ENCODE measurements at places on chromosomes 12 and 14.

GRCh38 chr12:92058664-92059063 lies 87.0 kb downstream of the BTG1 start:
- no peak for DNase-seq

DNA sequence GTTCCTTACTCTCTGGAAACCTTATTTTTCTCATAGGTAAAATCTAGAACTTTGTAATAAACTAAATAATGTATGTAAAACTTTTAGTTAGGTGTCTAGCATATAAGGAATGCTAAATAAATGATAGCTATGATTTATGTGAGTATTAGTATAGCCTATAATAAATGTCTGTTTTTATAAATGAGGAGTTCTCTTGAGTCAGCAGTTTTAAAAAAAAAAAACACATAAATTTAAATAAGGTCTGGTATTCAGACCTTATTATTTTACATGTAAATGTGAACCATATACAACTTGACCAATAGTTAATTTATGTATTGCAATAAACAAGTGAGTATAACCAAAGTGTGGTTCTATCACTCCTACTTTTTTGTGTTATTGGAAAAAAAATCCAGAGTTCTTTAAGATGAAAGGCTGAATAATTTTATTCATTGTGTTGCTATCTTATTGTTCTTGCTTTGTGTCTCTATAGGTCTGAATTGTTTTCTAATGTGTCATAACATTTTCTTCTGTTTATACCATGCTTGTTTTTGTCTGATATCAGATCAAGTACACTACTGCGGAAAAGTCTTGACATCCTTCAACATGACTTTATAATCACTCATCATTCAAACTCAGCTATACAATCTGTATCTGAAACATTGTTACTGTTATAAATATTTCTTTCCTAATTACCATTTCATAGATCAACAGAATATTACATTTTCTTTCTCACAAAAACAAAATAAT lies 115.7 kb downstream of the RASSF9 start:
- no peak for DNase-seq

DNA sequence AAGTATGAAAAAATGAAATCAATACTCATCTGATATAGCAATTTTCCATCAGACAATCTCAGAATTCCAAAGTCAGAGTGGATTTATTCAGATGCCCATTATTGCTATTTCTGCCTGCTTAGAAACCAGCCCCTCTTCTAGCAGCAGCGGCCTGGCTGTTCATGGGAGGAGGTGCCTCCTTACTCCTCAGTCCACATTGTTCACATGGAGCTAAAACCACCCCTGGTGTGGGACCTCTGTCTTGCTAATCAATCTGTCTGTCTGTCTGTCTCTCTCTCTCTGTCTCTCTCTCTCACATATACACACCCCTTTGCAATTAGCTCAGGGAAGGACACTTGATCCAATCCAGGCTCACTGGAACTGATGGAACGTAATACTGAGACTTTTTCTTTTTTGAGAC lies 176.1 kb downstream of the APAF1 start:
- DNase-seq: no peak

- no peak for DNase-seq
Measured at GRCh38 chr14:101174980-101175606, 271.6 kb upstream of the RTL1 start.

- no peak for DNase-seq
Measured at GRCh38 chr12:89821896-89822295, 113.3 kb upstream of the ATP2B1 start.

- DNase-seq: no peak
Measured at GRCh38 chr12:82486524-82487235, 128.4 kb downstream of the METTL25 start.

DNA sequence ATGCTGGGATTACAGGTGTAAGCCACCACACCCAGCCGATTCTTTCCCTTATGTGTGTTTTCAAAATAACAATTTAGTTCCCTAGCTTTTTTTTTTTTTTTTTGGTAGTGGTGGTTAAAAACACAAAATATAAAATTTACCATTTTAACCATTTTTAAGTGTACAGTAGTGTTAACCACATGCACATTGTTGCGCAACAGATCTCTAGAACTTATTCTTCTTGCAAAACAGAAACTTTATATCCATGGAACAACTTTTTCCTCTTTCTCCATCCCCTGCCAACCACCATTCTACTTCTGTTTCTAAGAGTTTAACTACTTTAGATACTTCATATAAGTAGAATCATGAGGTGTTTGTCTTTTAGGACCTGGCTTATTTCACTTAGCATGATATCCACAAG lies 1.1 kb upstream of the NDUFA12 start:
- DNase-seq: no peak

DNA sequence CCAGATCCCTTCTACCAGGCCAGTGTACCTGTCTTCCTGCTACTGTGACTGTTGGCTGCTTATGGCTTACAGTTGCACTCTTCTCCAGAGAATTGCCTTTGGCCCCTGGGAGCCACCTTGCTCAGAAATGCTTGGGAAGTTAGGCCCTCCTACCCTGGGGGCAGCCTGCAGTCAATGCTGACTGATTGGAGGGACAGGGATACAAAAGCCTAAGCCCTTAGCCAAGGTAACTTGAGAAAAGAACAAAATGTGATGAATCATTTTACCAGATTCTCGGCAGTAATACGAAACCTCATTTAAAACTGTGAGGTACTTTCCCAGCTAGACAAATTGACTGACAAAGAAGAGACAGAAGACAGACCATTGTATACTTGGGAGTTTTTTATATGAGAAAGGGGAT lies 47.3 kb downstream of the PTCSC3 start:
- DNase-seq: no peak

GRCh38 chr12:18794000-18794399 lies 56.1 kb downstream of the CAPZA3 start:
- DNase-seq: no peak

DNA sequence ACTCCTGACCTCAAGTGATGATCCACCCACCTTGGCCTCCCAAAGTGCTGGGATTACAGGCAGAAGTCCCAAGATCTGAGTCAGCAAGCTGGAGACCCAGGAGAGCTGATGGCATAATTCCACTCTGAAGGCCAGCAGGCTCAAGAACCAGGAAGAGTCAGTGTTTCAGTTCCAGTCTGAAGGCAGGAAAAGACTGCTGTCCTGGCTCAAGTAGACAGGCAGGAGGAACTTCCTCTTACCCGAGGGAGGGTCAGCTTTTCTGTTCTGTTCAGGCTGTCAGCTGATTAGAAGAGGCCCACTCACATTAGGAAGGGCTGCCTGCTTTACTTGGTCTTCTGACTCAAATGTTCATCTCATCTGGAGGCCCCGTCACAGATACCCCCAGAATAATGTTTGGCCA lies 206.0 kb upstream of the MYL2 start:
- DNase-seq: no peak

GRCh38 chr12:70691018-70691672 lies 53.9 kb upstream of the PTPRB start:
- no peak for DNase-seq

- DNase-seq: no peak
Measured at GRCh38 chr12:3294481-3294911, 196.5 kb upstream of the PRMT8 start.

DNA sequence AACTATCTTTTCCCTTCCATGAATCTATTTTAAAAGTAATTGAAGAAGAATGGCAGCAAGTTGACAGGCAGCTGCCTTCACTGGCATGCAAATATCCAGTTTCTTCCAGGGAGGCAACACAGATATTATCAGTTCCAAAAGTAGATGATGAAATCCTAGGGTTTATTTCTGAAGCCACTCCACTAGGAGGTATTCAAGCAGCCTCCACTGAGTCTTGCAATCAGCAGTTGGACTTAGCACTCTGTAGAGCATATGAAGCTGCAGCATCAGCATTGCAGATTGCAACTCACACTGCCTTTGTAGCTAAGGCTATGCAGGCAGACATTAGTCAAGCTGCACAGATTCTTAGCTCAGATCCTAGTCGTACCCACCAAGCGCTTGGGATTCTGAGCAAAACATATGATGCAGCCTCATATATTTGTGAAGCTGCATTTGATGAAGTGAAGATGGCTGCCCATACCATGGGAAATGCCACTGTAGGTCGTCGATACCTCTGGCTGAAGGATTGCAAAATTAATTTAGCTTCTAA lies 18.4 kb downstream of the TMPO start:
- DNase-seq: no peak

DNA sequence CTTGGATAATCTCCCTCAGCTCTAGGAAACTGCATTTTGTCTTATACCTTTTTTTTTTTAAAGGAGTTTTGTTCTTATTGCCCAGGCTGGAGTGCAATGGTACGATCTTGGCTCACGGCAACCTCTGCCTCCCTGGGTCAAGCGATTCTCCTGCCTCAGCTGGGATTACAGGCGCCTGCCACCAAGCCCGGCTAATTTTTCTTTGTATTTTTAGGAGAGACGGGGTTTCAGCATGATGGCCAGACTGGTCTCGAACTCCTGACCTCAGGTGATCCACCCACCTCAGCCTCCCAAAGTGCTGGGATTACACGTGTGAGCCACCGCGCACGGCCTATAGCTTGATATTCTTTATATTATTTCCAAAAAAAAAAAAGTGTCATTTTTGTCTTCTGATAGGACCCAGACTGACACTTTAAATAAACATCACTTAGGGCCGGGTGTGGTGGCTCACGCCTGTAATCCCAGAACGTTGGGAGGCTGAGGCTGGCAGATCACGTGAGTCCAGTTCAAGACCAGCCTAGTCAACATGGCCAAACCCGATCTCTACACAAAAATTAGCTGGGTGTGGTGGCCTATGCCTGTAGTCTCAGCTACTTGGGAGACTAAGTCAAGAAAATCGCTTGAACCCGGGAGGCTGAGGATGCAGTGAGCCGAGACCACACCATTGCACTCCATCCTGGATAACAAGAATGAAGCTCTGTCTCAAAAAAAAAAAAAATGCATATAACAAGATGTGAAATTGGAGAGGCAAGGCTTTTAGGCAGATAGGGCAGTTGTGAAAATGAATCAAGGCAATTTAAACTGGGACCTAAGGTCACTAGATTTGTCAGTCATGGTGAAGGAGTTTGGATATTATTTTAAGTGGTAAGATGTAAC lies 18.4 kb downstream of the SLC2A3 start:
- DNase-seq: no peak

GRCh38 chr12:110137786-110138185 lies 13.6 kb downstream of the IFT81 start:
- DNase-seq: no peak

DNA sequence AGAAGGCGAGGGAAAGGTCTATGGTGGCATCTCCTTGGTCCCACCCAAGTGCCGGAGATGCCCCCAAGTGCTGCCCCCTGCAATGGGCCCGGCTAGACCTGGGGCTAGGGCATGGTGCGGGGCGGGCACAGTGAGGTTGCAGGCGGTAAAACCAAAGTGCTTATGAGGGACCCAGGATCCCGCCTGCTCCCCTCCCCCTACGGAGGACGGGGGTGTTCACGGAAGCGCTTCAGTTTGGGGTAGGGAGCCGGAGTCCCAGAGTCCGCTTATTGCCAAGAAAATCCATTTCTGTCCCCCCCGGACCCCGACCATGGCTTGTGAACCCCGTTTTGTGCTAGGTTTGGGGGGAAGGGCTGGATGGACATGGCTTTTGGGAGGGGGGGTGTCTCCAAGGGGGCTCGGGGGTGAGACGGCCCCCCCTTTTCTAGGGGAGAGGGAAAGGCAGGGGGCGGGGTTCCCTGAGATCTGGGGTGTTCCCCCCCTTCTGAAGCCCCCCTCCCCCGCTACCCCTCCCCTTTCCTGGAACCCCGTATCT lies 5.4 kb upstream of the GPR84 start:
- DNase-seq: no peak

DNA sequence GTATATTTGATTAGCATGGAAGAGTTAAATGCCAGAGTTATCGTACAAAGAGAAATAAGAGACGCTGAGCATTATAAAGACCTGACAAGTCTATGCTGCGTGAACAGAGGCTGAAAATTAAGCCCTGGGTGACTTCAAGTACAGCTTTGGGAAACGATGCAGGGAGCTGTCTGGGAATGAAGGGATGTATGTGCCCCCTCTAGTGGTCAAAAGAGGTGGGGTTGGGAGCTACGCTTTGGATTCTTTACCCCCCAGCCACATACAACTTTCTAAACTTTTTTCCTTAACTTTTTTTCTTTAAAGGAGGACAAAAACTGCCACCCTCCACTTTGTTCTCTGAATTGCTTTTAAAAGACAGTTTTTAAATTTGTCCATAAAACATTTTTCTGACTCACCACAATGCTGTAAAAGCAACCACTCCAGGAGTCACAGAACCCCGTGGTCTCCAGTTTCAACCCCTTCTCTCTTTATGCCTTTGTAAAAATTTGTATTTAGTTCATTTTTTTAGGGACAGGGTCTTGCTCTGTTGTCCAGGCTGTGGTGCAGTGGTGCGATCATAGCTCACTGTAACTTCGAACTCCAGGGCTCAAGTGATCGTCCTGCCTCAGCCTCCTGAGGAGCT lies 59.4 kb downstream of the ZNF664 start:
- DNase-seq: peak; percentile 28

DNA sequence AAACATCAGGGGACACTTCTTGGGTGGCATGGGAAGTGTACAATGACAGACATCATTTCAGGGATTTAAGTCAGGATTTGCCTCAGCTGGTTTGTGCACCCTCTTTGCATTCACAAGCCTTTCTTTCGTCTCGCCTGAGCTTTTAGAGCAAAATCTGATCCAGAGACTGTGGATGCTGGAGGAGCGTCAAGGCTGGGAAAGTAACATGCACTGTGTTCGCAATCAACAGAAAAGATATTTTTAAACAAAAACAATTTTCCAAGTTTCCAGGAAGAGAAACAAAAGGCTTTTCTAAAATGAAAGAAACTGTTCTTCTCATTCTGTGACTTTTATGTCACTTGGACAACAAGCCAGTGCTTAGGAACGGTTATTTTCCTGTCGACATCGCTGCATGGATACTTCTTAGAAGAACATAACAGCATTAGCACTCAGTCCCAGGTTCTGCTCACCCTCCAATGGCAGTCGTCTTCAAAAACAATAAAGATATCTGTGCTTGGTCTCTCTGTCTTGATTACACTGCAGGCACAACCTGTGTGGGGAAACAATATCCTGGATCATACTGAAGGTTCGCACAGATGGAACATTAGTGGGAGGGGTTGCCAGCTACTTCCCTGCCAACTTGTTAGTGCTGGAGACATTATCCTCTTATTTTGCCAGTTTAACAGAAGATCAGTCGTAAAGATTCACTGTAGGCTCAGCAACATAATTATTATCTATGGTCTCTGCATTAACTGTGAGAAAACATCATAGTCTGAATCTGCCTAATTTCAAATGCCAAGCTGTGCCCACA lies 403.3 kb upstream of the ATP2B1 start:
- no peak for DNase-seq

DNA sequence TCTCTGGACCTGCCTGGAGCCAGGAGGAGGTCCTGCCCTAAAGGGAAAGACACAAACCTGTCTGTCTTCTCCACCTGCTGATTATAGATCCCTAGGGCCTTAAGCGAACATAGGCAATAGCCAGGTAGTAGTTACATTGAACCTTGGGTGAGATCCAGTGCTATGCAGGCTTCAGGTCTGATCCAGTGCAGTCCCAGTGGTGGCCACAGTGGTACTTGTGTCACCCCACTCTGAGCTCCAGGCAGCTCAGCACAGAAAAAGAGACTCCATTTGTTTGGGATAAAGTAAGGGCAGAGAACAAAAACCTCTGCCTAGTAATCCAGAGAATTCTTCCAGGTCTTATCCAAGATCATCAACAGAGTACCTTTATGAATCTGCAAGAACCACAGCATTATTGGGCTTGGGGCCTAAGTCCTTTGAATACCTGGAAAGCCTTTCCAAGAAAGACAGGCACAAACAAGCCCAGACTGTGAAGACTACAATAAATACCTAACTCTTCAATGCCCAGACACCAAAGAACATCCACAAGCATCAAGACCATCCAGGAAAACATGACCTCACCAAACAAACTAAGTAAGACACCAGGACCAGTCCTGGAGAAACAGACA lies 60.4 kb upstream of the KTN1 start:
- DNase-seq: no peak

- DNase-seq: no peak
Measured at GRCh38 chr14:94180655-94181271, 6.6 kb downstream of the PPP4R4 start.

- no peak for DNase-seq
Measured at GRCh38 chr14:77100961-77101360, 2.9 kb downstream of the CIPC start.
